ENCODE measurements at places on chromosomes 4 and X.

DNA sequence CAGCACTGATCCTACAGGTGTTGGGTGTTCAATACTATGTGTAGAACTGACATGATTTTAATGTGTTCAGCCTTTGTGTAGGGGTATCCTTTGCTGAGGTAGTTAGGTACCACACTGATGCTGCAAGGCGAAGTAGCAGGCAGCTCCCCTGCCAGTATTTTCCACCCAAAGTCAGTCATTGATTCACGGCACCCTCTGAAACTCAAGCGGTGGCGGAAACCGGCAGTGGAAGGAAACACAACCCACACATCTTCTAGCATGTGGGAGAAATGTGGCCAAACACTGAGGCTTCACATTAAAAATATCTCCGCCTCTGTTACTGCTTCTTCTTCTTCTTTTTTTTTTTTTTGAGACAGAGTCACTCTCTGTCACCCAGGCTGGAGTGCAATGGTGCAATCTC, 126.3 kb downstream of the AASDH start:
- DNase-seq, result no peak

GRCh38 chrX:68079961-68080360, 353.3 kb downstream of the OPHN1 start:
- DNase-seq, result no peak

DNA sequence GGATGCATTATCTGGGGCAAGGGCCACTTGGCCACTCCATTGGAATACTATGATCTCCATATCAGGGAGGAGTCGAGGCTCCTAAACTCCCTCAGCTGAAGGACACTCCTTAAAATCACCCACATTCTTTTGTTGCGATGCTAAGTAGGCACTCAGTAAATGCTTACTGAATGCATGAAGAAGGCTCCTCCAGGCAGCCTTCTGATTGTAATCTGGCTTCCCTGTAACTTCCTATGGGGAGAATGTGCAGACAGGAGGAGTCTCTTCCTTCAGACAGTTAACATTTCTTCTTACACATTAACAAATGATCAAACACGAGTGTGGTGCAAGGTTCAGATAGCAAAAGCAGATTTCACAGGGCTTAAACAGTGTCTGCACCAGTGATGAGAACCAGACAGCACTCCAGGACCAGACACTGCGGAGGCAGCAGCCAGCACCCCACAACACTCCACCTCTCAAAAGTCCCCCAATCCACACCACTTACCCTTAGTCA, 21.4 kb upstream of the USO1 start:
- no peak for DNase-seq

- no peak for DNase-seq
Observed at GRCh38 chr4:8355864-8356565, 84.5 kb downstream of the ACOX3 start.

- DNase-seq, result no peak
Observed at GRCh38 chrX:153487590-153488071, 7.1 kb upstream of the BGN start.

DNA sequence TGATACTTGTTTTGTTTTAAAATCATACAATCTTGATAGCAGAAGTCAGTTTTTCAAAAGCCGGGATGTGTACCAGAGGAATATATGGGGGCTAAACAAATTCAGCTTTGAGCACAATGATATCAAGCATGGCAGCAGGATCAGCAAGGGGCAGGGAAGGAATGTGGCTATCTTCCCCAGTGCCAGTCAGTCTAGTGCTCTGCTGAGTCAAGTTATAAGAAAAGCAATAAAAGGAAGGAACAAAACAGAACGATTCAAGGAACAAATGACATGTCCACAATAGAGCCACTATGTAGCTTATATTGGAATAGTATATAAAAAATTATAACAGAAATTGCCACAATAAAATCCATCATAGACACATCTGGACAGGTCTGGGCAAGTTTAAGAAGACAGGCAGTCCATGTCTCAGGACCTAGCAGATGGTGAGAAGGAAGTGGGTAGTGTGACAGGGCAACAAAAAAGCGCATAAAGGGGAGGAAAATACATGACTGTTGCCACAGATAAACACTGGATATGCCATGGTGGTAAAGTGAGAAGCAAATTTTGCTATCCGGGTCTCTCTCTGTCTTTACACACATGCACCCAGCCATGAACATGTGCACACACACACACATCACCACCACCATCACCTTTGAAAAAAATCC, 518.2 kb upstream of the HTR2C start:
- no peak for DNase-seq

- DNase-seq, result no peak
Observed at GRCh38 chr4:130591091-130591490, 1495.1 kb downstream of the C4orf33 start.

DNA sequence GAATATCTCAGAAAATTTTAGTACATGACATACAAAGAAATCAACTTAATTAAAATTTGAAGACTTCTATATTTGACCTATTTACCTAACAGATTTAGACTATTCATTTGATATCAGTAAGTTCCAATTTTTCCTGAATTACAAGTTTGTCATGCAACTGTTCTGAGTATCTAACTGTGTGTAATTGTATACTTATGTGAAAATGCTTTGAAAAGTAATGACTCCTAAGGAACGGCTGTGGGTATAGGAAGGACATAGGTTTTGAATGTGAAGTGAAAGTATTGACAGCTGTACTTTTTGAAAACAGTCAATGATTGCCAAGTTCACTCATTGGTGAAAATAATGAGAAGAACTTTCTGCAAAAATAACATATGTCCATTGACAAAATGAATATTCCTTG, 2.9 kb downstream of the GRIA2 start:
- no peak for DNase-seq

DNA sequence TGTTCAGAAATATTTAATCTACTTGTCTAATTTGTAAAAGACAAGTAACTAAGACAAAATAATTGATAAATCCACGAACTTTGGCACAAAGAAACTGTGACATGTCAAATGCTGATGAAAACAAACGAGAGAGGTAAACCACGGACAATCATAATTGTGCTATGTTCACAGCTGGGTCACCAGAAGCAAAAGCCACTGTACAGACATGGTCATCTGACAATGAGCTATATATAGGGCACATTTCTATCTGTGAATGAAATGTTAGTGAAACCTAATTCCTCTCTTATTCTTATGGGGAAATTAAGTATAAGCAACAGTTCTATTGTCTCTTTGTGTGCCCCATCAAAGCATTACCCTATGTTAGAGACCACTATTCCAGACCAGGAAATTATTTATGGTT, 444.0 kb upstream of the TRAM1L1 start:
- no peak for DNase-seq

DNA sequence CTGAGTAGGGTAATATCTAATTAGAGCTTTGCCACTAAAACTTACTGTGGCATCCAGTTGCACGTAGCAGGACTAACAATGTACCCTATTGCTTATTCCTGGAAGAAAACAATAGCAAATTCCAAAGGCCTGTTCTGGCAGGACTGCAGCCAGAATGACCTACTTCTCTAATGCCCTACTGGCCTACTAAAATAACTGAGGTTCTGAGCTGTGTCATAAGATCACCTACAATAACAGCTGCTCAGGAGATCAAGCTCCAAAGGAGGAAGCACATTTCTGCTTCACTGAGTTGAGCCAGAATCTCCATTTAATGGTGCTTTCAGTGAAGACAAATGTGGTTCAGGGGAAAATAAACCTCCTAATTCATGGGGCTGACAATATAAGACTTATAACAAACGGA, 42.2 kb upstream of the CXCL8 start:
- DNase-seq, result no peak

- no peak for DNase-seq
Observed at GRCh38 chr4:176435901-176436292, 116.1 kb downstream of the SPCS3 start.

DNA sequence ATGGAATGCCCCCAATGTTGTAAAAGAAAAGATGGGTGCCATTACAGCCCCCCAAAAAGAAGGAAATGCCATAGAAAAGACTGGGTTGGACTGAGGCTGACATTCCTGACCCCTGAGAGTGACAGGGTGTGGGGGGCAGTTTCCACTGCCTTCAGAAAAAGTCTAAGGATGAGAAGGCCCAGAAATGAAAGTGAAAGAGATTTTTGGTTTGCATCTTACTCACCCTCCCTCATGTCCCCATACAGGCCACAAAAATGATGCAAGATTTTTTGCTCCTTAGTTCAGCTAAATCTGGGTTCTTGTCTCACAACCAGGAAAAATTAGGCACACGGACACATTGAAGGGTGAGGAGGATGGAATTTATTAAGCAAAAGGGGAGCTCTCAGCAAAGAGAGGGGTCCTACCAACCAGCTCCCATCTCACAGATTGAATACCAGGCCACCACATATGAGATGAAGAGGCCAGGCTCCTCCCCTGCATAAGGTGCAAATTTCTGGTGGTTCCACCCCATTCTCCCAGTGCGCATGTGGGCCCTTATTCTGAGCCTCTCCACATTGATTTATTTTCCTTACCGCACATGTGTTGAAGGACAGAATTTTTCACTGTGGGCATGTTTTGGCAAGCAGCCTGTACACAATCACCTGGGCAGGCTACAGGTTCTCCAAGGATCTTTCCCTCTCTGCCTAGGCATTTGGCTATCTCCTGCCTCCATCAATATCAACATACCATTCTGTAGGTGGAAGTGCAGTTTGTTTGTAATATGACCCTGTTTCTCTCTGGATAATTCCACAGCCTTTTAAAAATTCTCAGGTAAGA, 18.8 kb downstream of the PPP4R3C start:
- no peak for DNase-seq

- no peak for DNase-seq
Observed at GRCh38 chr4:13766761-13767540, 139.4 kb upstream of the BOD1L1 start.

- no peak for DNase-seq
Observed at GRCh38 chrX:150365051-150365989, 2.2 kb downstream of the MAMLD1 start.
